Left cardiac atrium (tissue), 4 donors: ENCODE measurements at places on chromosomes 3 and 15. TPM values are rescaled to one million over a fixed set of nuclear protein-coding genes. Genes with fewer than 3 reads are reported as not detected.

Gene SCN11A
- total RNA-seq, result not detected

Gene C2CD4A
- total RNA-seq, result not detected

Gene CHSY1
- total RNA-seq, result 18.8 TPM

Gene TPRA1
- total RNA-seq, result 19.4 TPM

Gene LIPC
- 0.50 TPM for total RNA-seq

Gene ANKRD63
- not detected for total RNA-seq

Gene ESYT3
- 0.52 TPM for total RNA-seq

Gene CAV3
- total RNA-seq, result 20.4 TPM

Gene RPL14
- total RNA-seq, result 1,044 TPM

Gene ABI3BP
- 72.0 TPM for total RNA-seq

Gene MGA
- total RNA-seq, result 31.6 TPM

Gene LZTFL1
- total RNA-seq, result 8.6 TPM

Gene TP63
- 0.31 TPM for total RNA-seq

Gene ZIC4
- total RNA-seq, result not detected

Gene FBXL22
- total RNA-seq, result 14.9 TPM

Gene TM4SF18
- total RNA-seq, result 13.2 TPM

Gene RTP1
- not detected for total RNA-seq

Gene LXN
- 15.3 TPM for total RNA-seq

Gene KNL1
- 1.1 TPM for total RNA-seq

Gene CEP19
- total RNA-seq, result 1.7 TPM

Gene KCNMB2
- total RNA-seq, result 9.8 TPM

Gene NR1D2
- total RNA-seq, result 46.8 TPM

Gene PATL2
- 6.8 TPM for total RNA-seq

Gene TM6SF1
- total RNA-seq, result 33.0 TPM

Gene UNC13C
- total RNA-seq, result 0.09 TPM

Gene ZNF662
- 5.2 TPM for total RNA-seq

Gene FRMD5
- 25.1 TPM for total RNA-seq

Gene GOLGB1
- 48.1 TPM for total RNA-seq

Gene CORO2B
- total RNA-seq, result 8.9 TPM

Gene C15orf62
- 0.26 TPM for total RNA-seq

Gene SLC22A14
- 0.09 TPM for total RNA-seq

Gene C3orf20
- total RNA-seq, result 0.10 TPM

Gene SPTBN5
- 1.7 TPM for total RNA-seq

Gene PPARG
- 40.1 TPM for total RNA-seq

Gene CYP1A1
- 0.16 TPM for total RNA-seq

Gene MLF1
- total RNA-seq, result 126 TPM

Gene SHF
- 6.9 TPM for total RNA-seq

Gene ULK4
- total RNA-seq, result 12.7 TPM

Gene KBTBD8
- 7.9 TPM for total RNA-seq

Gene CATSPER2
- 1.1 TPM for total RNA-seq

Gene CHRNB4
- total RNA-seq, result 0.13 TPM

Gene ISL2
- total RNA-seq, result not detected

Gene PTX3
- total RNA-seq, result 1.3 TPM

Gene HRG
- total RNA-seq, result 0.16 TPM

Gene ZKSCAN7
- 2.8 TPM for total RNA-seq

Gene PCSK6
- 20.2 TPM for total RNA-seq

Gene PTH1R
- total RNA-seq, result 5.4 TPM

Gene AADACL2
- total RNA-seq, result not detected
